ENCODE measurements at places on chromosomes 16 and 17.
A peak's percentile ranks its signal among the peaks of the same experiment; 100 is the strongest.

GRCh38 chr16:82195917-82196494 is 26.0 kb upstream of the MPHOSPH6 start:
- peaks cover 64% of the 10 kb centered on the region for H3K4me1 ChIP-seq
- H3K27ac ChIP-seq: peak overlapping the region; percentile 0
- H3K36me3 ChIP-seq: no peaks in the 10 kb centered on the region
- peak overlapping the region; percentile 4 for H3K4me3 ChIP-seq

DNA sequence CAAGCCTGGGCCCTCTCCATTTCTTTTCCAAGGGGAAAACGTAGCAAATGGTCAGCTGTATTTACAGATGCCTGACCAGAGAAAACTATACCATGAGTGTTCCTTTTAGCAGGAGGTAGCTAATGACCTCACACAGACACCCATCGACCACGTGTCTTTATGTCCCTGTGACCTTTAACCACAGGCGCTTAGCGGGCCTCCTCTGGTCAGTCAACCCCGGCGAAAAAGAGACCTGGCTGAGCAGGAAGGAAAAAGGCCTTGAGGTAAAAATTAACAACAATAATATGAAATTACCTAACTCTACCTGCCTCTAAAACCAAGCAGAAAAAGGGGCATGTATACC is 9.1 kb downstream of the NUDT16L1 start:
- H3K27ac ChIP-seq: peak overlapping the region; percentile 92
- peaks cover 33% of the 10 kb centered on the region for H3K36me3 ChIP-seq
- no peak overlapping the region for H3K4me3 ChIP-seq
- peaks cover 60% of the 10 kb centered on the region for H3K4me1 ChIP-seq

GRCh38 chr17:39177256-39177655 is 11.3 kb upstream of the ARL5C start:
- peak; percentile 25 for DNase-seq
- H3K4me1 ChIP-seq: peaks cover 16% of the 10 kb centered on the region
- peaks cover 25% of the 10 kb centered on the region for H3K36me3 ChIP-seq

GRCh38 chr16:54489225-54490111 is 202.9 kb upstream of the IRX3 start:
- H3K4me3 ChIP-seq: no peak overlapping the region
- peaks cover under 1% of the 10 kb centered on the region for H3K4me1 ChIP-seq
- no peaks in the 10 kb centered on the region for H3K36me3 ChIP-seq
- H3K27me3 ChIP-seq: peaks cover 12% of the 10 kb centered on the region
- no peak overlapping the region for H3K27ac ChIP-seq

GRCh38 chr17:61313461-61314326 is 85.9 kb upstream of the TBX2 start:
- peaks cover 15% of the 10 kb centered on the region for H3K27me3 ChIP-seq
- H3K36me3 ChIP-seq: no peaks in the 10 kb centered on the region
- H3K4me1 ChIP-seq: peaks cover 40% of the 10 kb centered on the region
- no peak for DNase-seq
- no peak overlapping the region for H3K4me3 ChIP-seq
- H3K27ac ChIP-seq: peak overlapping the region; percentile 51

DNA sequence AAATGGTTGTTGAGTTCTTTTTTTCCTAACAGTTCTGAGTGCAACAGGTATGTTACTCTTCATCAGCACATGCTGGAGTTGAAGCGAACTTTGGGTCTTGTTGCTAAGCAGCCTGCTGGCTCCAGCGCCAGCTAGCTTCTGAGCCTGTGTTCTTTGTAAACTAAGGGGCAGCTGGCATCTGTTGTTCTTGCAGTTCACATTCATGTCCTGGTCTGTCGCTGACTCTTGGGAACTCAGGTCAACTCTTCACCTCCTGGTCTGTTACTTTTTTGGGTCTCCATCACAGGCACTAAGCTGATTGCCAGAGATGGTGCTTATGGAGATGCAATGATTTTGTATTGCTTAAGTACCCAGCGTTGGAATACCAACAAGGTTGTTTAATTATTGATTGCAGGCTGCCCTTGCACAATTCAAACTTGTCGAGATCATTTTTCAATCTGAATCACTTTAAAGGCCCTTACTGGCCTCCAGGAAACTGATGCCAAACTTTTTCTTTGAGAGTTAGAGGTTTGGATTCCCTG is 40.9 kb downstream of the USP10 start:
- peaks cover 53% of the 10 kb centered on the region for H3K4me1 ChIP-seq
- peaks cover 34% of the 10 kb centered on the region for H3K36me3 ChIP-seq
- H3K27ac ChIP-seq: no peak overlapping the region
- H3K27me3 ChIP-seq: no peaks in the 10 kb centered on the region

GRCh38 chr17:54494721-54495715 is 405.6 kb upstream of the TOM1L1 start:
- H3K4me3 ChIP-seq: no peak overlapping the region
- peak overlapping the region; percentile 89 for H3K27ac ChIP-seq
- DNase-seq: no peak
- H3K27me3 ChIP-seq: peaks cover 6% of the 10 kb centered on the region
- peaks cover 14% of the 10 kb centered on the region for H3K4me1 ChIP-seq

DNA sequence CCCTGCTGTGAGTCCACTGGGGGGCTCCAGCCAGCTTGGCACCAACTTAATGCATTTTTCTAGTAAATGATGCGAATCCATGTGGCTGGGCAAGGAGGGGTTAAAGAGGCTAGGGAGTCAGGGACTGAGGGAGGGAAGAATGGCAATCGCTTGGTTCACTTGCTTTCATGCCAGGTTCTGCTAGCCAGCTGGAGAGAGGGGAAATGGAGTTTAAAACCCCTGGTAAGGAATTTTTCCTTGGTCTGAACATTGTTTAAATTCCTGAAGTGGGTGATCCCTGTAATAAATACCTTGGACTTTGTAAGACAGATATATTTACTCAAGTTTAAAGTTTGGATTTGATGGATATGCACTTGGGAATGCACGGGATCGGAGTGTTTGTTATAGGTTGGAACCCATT is 22.8 kb downstream of the ANKFN1 start:
- H3K4me1 ChIP-seq: peaks cover 51% of the 10 kb centered on the region
- no peak overlapping the region for H3K27ac ChIP-seq
- no peaks in the 10 kb centered on the region for H3K27me3 ChIP-seq
- no peak for DNase-seq
- H3K4me3 ChIP-seq: no peak overlapping the region
- H3K36me3 ChIP-seq: no peaks in the 10 kb centered on the region

DNA sequence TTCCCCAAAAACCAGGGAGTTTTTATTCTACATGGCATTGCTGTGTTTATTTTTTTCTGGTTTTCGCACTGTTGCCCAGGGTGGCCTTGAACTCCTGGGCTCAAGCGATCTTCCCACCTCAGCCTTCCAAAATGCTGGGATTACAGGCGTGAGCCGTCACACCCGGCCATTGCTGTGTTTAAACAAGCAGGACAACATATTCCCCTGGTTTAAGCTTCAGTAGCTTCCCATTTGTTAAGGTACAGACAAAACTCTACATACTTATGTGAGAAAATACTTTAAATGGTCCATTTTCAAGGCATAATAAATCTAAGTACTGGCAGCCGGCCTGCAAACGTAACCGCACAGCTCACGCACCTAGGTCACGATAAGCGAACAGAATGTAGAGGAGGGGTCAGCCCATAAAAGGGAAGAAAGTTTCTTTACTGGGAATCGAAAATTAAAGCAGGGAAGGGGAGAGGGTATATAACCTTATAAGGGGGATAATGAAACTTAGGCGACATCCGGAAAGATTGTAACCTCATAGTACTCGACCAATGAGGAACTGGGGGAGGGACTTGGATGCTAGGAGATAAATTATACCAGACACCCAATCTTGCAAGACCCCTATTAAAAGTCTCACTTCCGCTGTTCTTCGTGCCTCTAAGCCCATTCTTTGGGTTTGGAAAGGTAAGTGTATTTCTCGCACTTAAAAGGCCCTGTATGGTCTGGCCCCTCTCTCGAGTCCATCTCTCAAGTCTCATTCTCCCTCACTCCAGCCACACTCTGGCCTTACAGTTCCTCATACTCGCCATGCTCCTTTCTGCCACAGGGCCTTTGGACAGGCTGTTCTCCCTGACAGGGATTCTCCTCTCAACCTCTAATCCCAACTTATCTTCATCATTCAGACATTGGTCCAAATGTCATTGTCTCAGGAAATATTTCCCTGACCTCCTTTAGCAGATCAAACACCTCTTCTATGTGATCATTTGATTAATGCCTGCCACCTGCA is 59.2 kb downstream of the TEX14 start:
- DNase-seq: no peak
- H3K4me1 ChIP-seq: no peaks in the 10 kb centered on the region
- no peaks in the 10 kb centered on the region for H3K27me3 ChIP-seq
- H3K27ac ChIP-seq: no peak overlapping the region
- H3K36me3 ChIP-seq: no peaks in the 10 kb centered on the region
- peak overlapping the region; percentile 59 for H3K4me3 ChIP-seq

- H3K4me3 ChIP-seq: no peak overlapping the region
- no peak for DNase-seq
- no peaks in the 10 kb centered on the region for H3K36me3 ChIP-seq
- H3K27ac ChIP-seq: peak overlapping the region; percentile 43
These were observed 6.3 kb downstream of the CMTM4 start for GRCh38 chr16:66690106-66690847.

DNA sequence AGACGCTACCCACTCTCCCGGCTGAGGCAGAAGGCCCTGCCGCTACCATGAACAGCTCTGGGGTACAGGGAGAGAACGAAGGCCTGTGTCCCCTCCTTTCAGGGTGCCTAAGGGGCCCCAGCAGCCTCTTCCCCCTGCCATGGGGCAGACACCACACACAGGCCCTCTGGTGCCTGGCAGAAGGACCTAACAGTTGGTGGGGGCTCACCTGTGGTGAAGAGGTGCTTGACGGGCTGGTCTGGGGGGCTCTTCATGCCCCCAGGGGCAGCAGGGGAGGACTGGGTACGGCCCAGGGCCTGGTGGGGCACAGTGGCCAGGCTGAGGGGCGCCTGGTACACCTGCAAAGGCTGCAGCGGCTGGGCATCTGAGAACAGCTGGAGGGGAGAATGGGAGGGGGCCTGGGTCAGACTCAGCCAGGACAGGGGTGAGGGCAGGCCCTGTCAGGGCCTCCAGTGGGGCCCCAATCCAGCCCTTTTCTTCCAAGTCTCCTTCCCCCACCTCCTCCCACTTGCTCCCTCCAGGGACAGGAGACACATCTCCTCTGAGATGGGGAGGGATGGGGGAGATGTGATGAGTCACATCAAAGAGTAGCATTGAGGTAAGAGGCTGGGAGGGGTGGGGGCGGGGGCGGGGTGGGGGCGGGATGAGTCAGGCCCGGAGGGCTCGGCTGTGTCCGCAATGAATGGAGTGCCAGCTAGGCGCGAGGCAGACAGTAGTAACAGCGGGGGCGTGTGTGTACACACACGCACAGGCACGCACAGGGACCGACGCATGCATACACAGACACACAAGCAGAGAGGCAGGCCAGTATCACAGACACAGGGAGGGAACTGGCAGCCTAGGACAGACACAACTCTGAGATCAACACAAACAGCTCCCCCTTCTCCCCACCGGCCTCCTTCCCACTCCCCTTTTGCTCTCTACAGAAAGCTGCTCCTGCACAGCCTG is 16.1 kb downstream of the G6PC3 start:
- H3K4me3 ChIP-seq: peak overlapping the region; percentile 73
- no peak for DNase-seq
- H3K4me1 ChIP-seq: peaks cover 49% of the 10 kb centered on the region
- H3K27ac ChIP-seq: peak overlapping the region; percentile 94

- H3K4me3 ChIP-seq: no peak overlapping the region
- peaks cover 7% of the 10 kb centered on the region for H3K27me3 ChIP-seq
- no peak overlapping the region for H3K27ac ChIP-seq
- H3K4me1 ChIP-seq: peaks cover 31% of the 10 kb centered on the region
- no peak for DNase-seq
These were observed 3.4 kb upstream of the DHRS13 start for GRCh38 chr17:28906276-28906675.

DNA sequence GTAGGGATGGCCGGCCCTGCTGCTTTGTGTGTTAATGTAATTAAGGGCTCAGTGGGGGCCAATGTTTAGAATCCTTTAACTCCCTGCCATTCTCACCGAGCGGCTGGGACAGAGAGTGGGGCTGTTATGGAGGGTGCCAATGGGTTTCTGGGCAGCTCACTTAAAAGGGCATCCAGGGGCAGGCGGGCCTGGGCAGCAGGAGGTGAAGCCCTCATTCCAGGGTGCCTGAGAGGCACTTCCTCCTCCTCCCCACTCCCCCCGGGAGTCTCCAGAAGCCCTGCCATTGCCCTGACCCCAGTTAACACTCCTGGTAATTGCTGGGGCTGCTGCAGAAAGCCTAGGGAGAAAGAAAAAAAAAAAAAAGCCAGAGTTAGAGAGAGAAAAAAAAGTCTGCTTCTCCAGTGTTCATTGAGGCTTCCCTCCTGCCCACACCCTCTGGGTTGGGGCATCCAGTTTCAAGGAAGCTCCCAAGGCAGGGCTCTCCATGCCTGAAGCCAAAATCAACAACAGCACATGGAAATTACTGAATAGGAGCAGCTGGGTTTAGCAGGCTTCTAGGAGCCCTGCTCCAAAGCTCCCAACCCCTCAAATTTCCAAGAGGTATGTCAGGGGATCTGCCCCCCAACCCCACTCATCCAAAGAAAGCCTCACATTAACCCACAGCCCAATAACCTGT is 28.0 kb downstream of the CUEDC1 start:
- peak overlapping the region; percentile 83 for H3K27ac ChIP-seq
- peak overlapping the region; percentile 55 for H3K4me3 ChIP-seq
- H3K4me1 ChIP-seq: peaks cover 88% of the 10 kb centered on the region
- peak; percentile 33 for DNase-seq
- peaks cover 4% of the 10 kb centered on the region for H3K36me3 ChIP-seq

DNA sequence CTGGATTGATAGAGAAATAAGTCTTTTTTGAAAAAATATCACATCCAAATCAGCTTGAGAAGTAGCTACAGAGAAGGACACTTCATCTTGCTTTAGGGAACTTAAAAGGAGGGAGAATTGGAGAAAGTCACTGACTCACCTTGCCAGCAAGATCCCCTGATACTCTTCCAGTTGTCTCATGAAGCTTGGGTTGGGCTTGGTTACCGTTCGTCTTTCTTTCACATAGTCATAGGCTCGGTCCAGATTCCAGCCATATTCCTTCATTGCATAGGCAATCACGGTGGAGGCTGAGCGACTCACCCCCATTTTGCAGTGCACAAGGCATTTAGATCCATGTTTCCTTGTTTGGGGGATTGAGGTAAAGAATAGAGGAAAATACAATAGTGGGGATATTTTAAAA is 25.3 kb upstream of the CORO6 start:
- H3K36me3 ChIP-seq: peaks cover 24% of the 10 kb centered on the region
- no peak overlapping the region for H3K4me3 ChIP-seq
- no peak overlapping the region for H3K27ac ChIP-seq
- peaks cover 28% of the 10 kb centered on the region for H3K4me1 ChIP-seq
- peaks cover 5% of the 10 kb centered on the region for H3K27me3 ChIP-seq

GRCh38 chr16:65181071-65181561 is 59.3 kb upstream of the CDH11 start:
- peaks cover 6% of the 10 kb centered on the region for H3K27me3 ChIP-seq
- H3K27ac ChIP-seq: peak overlapping the region; percentile 32
- H3K4me3 ChIP-seq: no peak overlapping the region
- H3K36me3 ChIP-seq: no peaks in the 10 kb centered on the region
- no peak for DNase-seq

GRCh38 chr17:58079300-58080033 is 3.8 kb upstream of the DYNLL2 start:
- no peaks in the 10 kb centered on the region for H3K27me3 ChIP-seq
- DNase-seq: no peak
- H3K4me3 ChIP-seq: peak overlapping the region; percentile 21
- peaks cover 43% of the 10 kb centered on the region for H3K4me1 ChIP-seq
- no peaks in the 10 kb centered on the region for H3K36me3 ChIP-seq

All from nephron progenitor cell (in vitro differentiated cells).